Cortex of kidney (tissue), 1 donor: ENCODE measurements at places on chromosomes 4 and X.

GRCh38 chr4:137367620-137368019 is 164.7 kb downstream of the PCDH18 start:
- no peak for DNase-seq

DNA sequence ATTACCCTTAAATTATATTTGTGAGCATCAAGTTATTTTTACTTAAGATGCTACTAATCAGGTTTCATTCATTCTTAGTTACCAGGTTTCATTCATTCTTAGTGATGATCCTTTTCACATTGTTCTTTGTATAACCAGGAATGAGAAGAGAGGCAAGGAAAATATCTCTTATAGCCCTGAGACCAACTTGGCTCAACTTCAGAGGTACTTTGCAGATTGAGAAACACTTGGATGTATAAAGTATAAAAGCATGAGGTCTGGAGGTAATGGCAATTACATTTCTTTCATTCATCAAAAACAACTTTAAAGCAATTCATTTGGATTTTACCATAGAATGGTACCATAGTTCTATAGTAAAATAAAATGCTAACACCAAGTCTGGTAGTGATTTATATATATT is 231.0 kb downstream of the PRDM5 start:
- no peak for DNase-seq

DNA sequence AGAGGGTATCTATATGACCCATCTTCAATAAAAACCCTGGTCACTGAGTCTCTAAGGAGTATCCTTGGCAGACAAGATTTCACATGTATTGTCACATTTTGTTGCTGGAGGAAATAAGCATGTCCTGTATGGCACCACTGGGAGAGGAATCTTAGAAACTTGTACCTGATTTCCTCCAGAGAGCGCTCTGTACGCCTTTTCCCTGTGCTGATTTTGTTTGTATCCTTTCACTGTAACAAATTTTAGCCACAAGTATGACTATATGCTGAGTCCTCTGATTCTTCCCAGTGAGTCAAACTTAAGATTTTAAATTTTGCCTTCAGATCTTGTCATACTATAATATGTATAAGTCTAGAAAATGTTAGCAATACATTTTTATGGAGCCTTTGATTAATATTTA is 102.8 kb downstream of the ITIH6 start:
- DNase-seq = no peak

- DNase-seq = no peak
Observed at GRCh38 chr4:82421796-82422560, 8.3 kb downstream of the HNRNPDL start.

GRCh38 chr4:146288193-146288592 is 73.9 kb downstream of the REELD1 start:
- no peak for DNase-seq

DNA sequence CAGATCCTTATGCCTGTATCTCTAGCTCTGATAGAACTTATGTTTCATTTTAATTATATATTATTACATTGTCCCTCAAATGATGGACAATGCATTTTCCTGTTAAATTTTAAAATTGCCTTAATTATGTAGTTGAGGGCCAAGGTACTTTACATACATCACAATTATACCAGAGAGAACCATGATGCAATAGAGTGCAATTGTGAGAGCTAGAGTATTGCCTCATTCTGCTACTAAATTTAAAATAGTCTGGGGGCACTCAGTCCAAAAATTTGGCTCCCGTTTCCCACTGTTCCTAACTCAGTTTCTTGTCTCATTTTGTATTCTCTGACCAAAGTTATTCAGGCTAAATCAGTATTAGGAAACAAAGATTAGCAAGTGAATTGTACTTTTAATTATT is 378.5 kb upstream of the ZFP42 start:
- DNase-seq = no peak

DNA sequence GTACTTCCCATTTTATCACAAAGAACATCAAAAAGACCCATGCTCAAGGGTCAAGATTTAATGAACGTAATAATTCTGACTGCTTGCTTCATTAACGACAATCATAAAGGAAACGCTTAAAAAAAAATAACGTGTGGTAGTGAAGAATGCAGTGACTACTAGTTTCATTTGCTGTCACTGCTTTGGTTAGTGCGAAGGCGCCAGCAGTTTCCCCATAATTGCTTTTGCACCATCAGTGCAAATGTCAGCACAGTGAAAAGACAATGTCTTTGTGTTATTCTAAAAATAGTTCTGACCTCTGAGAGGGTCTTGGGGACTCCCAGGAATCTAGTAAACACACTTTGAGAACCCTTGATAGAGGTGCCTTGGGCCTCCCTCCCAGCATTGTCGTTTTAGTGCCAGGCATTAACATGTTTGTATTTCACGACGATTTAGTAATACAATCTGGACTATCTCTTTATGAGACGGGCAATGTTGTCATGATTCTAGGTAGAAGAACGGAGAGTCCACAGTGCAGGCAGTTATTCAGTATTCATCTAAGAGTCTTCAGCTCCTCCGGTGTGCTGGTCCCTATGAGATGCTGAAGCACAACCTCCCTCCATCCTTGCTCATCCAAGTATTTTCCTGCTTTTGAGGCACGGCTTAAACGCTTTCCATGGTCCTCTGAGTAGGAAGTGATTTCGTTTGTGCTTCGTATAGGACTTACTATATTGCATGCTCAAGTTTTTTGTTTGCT is 71.0 kb downstream of the AFF1 start:
- DNase-seq = no peak

GRCh38 chr4:147844781-147845180 is 112.9 kb downstream of the ARHGAP10 start:
- DNase-seq = no peak

DNA sequence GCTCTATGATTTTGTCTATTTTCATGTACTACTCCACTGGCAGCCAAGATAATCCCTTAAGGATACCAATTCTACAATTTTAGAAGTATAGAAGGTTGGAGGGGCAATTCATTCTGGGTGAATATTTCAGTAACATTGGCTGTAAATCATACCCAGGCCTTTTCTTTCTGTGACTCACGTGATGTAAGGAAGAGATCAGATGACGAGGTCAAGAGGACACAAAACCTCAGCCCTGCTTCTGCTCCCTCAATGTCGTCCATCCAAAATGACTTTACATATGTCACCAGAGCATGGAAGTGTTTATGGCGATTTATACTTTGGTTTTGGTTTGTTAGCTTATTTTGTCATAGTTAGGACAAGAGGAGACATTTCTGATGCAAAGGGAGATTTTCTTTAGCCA is 70.7 kb upstream of the SLC4A4 start:
- DNase-seq = no peak

GRCh38 chr4:34854451-34854850 is 1389.9 kb downstream of the ARAP2 start:
- no peak for DNase-seq

GRCh38 chrX:136047969-136048368 is 62.7 kb downstream of the SLC9A6 start:
- DNase-seq = no peak

- no peak for DNase-seq
Observed at GRCh38 chr4:126752126-126752525, 880.6 kb upstream of the INTU start.

DNA sequence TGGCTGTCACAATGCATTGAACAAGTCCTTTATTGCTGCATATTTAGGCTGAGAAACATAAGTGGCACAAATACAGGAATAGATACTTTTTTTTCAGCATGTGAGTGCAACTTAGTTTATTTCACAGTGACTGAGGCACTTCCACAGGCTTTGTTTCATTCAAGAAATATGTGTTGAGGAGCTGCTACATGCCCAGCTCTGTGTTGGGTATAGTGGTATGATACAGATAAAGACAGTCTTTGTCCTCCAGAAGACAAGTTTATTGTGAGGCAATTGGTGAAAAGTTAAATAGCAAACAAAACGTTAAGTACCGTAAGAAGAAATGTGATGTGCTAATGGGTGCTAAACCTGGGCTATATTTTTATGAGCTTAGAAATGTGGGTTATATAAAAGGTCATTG is 186.4 kb downstream of the SPRY1 start:
- DNase-seq = no peak

GRCh38 chr4:71009890-71010588 is 16.6 kb downstream of the DCK start:
- DNase-seq = no peak

- DNase-seq = no peak
Observed at GRCh38 chrX:5015451-5015850, 1213.2 kb downstream of the NLGN4X start.

DNA sequence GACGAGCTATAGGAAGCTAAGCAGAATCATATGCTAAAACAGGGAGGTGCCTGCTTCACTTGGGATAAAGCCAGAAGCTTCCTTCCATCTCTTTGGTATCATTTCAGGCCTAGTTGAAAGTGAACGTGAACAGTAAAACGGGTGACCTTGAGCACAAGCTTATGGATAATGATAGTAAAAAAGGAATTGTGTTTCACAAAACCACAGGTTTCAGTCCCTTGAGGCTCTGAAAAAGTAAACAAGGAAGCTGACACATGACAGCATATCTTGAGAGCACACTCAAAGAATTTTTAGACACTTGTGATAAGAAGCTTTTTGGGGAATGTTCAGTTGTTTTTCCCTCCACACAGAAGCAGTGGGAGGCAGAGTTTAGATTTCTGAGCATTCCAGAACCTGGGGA is 286.1 kb downstream of the DCHS2 start:
- no peak for DNase-seq

DNA sequence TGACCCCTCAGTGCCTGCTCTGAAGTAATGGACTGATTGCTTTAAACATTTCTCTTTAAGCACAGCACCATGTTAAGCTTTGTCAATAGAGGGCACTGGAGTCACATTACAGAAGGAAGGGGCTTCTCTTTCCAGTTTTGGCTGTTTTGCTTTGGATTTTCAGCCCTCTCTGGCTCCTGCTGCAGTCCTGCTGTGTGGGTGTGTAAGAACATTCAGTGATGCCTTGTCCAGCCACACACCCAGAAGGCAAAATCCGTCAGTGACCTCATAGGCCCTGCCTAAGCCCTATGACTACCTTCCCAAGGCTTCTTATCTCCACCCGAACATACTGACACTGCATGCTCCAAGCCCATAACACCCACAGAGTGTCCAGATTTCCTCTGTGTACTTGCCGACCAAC is 215.3 kb upstream of the CTSO start:
- no peak for DNase-seq

- no peak for DNase-seq
Observed at GRCh38 chr4:55032788-55033187, 92.6 kb downstream of the KDR start.

GRCh38 chr4:101141855-101142254 is 205.5 kb downstream of the PPP3CA start:
- DNase-seq = no peak

- no peak for DNase-seq
Observed at GRCh38 chr4:90889171-90889570, 762.0 kb downstream of the CCSER1 start.

- no peak for DNase-seq
Observed at GRCh38 chr4:78618436-78618835, 66.9 kb downstream of the ANXA3 start.

- DNase-seq = no peak
Observed at GRCh38 chr4:110754716-110755115, 131.8 kb upstream of the PITX2 start.

DNA sequence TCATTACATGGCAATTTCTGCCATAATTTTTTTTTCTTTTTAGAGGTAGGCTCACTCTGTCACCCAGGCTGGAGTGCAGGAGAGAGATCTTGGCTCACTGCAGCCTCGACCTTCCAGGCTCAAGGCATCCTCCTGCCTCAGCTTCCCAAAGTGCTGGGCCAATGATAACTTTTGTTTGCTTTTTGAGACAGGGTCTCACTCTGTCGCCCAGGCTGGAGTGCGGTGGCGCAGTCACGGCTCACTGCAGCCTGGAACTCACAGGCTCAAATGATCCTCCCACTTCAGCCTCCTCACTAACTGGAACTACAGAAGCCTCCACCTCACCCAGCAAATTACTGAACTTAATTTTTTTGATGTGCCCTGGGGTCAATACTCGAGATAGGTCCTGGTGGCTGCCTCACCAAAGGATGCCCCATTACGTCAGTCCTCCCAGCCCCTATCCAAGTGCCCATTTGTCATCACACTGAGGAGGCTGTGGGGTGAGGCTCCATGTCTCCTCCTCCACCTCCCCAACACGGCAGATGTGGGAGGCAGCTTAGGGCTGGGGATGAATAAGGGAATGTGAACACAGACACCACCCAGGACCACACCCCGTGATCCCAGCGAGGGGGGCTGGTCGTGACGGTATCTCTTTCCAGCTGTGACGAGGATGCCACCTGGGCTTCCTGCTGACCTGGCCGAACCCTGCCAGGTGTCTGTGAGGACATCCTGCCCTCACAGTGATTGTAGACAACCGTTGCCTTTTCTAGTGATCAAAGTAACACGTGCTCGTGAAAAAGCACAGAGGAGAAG is 12.4 kb upstream of the NKX1-1 start:
- DNase-seq = no peak

DNA sequence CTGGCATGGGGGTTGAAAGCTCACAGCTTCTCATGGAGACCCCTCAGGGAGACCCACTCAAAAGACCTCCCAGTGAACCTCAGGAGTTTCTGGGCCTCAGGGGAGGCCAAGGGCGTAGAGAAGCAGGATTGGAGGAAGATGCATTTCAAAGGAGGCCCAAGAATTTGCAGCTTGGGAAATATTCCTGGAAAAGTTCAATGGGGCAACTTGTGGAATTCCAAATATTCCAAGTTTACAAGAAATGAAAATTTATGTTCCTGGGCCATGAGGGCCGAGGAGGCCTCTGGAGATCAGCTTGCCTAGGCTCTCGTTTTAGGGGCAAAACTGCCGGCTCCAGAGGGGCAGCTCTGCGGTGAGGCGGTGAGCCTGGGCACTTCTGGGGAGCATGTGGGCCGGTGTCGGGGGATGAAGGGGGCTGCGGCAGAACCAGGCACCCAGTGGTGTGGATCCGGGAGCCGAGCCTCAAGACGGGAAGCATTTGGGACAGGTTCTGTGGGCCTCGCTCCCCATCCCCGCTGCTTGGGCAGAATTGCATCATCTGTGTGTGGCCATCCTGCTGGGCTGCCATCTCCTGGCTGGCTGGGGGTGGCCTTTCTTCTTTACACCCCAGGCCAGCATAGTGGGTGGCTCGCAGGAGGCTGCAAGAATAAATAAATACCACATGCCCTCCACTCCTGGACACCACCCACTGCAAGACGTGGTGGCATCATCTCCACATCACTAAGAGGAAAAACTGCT is 54.6 kb upstream of the GPR78 start:
- DNase-seq = no peak

DNA sequence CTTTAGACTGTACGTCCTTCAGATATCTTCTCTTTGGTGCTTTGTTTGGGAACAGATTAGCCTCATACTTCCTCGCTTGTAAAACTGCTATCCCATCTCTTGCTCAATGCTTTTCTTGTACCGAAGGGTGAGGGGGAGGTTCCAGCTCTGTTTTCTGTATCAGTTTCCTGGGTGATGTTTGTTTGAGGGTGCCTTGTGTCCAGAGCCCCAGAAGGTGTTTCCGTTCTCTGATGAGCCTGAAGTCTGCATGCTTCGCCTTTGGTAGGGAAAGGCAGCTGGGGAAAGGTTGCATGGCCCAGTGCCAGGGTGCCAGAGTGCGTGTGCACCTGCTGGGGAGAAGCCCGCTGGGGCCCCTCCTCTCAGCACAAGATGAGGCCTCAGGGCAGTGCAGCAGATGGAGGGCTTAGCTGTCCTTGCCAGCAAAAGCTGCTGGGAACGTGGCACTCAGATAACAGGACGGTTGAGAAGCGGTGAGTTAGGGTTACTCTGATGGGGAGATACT is 73.7 kb downstream of the TBL1X start:
- DNase-seq = no peak
